Erythroblast (primary cell): ENCODE measurements at places on chromosomes 3 and 15.
A peak's percentile ranks its signal among the peaks of the same experiment; 100 is the strongest.

GRCh38 chr15:87682527-87682926, 574.0 kb downstream of the NTRK3 start:
- peak; percentile 38 for DNase-seq

DNA sequence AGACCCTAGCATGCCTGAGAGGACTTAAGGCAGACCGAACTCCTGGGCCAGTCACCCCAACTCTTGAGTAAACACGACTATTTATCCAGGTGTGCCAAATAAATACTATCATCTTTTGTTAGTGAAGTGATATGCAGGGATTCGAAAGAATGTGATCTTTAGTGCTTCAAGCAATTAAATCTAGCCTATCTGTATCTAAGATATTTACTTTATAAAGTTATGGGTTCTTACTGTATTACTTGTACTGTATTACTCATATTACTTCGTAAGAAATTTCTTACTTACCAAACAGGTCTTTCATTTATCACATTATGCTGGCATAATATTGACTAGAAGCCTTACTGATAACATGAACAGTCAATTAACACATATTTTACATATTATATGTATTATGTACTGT, 211.6 kb upstream of the NECTIN3 start:
- DNase-seq, result no peak

GRCh38 chr3:150495149-150495548, 51.1 kb downstream of the SERP1 start:
- no peak for DNase-seq

- no peak for DNase-seq
Observed at GRCh38 chr3:41907330-41908073, 54.4 kb downstream of the ULK4 start.

GRCh38 chr3:179190581-179190980, 42.4 kb downstream of the PIK3CA start:
- DNase-seq, result no peak

DNA sequence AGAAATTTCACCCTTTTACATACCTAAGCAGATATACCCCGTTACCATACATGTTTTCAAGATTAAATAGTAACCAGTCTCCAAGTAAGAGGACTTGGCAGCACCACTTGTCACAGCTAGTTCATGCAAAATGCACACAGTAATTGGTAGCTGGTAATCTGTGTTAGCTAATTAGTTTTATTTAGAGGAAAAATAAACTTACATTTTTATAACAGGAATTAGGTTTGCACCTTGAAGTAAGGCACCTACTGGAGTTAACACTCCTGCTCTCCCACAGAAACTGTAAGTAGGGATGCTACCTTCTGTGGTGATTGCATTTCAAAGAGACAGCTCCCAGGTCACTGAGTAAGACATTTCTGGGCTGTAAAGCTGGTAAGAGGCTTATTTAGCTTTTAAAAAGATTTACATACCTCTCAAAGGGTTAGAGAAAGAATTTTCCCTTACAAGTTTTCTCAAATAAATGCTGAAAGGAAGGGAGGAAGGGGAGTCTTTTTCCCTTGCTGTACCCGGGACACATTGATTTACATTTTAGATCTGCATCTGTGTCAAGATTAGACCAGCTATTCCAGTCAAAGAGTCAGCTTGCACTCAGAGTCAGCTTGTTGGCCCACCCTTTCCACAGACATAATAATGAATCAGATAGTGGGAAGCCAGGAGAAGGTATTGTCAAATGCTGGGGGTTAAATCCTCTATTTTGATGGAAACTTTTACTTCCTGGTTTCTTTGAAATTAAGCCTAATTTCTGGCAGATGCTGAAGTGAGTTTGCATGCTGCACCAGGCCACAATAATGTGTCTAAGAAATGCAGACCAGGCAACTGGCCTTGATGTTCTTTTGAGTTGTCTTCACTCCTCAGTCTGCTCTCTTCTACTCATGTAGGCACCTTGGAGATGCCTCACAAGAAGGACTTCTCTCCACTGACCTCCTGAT, 77.6 kb upstream of the CHD2 start:
- no peak for DNase-seq

- no peak for DNase-seq
Observed at GRCh38 chr3:102457644-102458043, 22.8 kb downstream of the ZPLD1 start.

GRCh38 chr15:101351736-101352135, 56.7 kb upstream of the SNRPA1 start:
- DNase-seq, result no peak

DNA sequence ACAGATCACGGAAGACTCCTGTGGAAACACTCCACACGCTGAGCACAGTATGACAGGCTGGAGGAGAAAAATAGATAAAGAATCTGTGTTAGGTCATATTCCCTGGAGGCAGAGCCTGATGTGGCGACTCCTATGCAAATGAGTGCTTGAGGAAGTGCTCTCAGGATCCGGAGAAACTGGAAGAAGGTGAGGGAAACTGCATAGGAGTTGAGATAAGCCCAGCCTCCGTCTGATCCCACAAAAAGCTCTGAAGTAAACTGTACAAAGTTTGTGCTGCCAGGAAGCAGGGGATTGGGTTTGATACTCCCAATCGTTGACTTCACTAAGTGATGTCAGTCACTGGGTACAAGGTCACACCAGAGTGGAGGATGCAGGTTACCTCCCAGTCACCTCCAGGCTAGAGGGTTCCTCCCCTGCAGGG, 33.4 kb downstream of the OSBPL10 start:
- no peak for DNase-seq
